H1 (cell line): ENCODE measurements at places on chromosomes 4 and X. TPM values are rescaled to one million over a fixed set of nuclear protein-coding genes. Genes with fewer than 3 reads are reported as not detected.
A peak's percentile ranks its signal among the peaks of the same experiment; 100 is the strongest.

The LDB2 gene
- polyA plus RNA-seq = 72.5 and 140 TPM in 2 replicates

The FAM241A gene
- 0.13 and 0.20 TPM in 2 replicates for polyA plus RNA-seq

The MAGEA9B gene
- 0.06 and 0.35 TPM in 2 replicates for polyA plus RNA-seq

DNA sequence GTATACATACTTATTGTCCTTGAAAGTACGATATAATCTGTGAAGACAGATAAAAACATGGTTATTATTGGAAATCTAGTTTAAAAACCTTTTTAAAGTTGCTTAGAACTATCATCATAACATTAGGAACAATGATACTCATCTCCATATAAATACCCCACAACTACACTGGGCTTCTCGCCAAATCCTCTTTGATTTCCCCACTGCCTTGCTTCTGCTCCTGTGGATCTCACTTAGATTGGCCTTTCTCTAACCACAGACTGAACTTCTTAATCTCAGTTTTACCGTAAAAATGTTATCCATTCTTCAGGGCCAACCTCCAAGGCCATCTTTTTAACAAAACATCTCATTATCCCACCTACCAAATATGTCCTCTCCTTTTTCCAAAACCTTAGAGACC is 77.6 kb downstream of the PRKG2 start:
- no peak for DNase-seq

DNA sequence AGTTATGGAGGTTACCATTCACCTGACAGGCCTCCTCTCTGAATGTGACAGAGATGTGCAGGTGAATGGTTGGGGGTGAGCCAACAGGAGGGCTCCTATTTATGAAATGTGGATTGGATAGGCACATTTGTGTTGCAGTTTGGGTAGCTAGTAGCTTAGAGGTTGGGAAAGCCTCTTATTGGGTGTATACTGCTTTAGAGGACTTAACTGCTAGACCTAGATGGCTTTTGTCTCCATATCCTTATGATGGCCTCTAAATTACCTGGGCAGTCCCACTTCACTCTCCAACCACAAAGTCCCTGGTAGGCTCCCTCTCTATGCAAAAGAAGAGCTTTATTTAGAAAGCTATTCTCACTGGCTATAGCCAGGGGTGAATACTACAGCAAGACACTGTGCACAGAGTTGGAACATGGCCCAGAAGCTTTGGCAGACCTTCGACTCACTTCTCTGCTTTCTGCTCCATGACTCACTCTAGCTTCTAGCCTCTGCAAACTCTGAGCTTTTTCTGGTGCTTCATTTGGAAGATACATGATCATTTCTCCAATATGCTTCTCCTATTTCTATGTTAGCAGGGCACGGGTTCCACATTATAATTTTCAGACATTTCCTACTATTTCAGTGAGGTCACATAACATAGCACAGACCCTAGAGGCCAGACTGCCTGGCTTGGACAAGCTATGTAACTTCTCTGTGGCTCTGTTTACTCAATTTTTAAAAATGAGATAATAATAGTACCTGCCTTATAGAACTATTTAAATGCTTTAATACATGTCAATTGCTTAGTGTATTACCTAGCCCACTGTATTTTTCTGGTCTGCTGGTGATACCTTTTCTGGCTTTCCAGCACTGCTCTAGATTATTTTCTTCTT is 6.0 kb upstream of the VGLL1 start:
- no peak for DNase-seq

GRCh38 chrX:154136627-154137161 is 7.3 kb upstream of the OPN1LW start:
- DNase-seq = peak; percentile 33

DNA sequence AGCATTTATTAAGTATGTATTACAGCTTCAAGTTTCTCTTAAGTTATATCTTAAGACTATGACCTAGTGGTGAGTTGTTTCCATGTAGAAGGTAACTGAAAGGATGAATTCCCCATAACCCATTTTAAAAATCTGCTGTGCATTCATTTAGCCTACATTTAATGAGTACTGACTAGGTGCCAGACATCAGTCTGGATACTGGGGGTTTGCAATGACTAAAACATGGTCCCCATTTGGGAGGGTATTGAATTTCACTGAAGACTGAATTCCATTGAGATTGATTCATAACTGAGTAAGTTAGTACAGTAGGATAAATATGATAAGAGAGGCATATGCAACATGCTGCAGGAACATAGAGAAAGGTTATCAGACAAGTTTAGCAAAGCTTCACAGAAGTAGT is 241.5 kb downstream of the FRAS1 start:
- no peak for DNase-seq

- no peak for DNase-seq
These were observed 49.1 kb downstream of the TMEM165 start for GRCh38 chr4:55444827-55445226.

GRCh38 chr4:7971159-7971631 is 31.5 kb upstream of the AFAP1 start:
- DNase-seq = no peak

- DNase-seq = no peak
These were observed 2.7 kb upstream of the CYSLTR1 start for GRCh38 chrX:78330068-78330467.

DNA sequence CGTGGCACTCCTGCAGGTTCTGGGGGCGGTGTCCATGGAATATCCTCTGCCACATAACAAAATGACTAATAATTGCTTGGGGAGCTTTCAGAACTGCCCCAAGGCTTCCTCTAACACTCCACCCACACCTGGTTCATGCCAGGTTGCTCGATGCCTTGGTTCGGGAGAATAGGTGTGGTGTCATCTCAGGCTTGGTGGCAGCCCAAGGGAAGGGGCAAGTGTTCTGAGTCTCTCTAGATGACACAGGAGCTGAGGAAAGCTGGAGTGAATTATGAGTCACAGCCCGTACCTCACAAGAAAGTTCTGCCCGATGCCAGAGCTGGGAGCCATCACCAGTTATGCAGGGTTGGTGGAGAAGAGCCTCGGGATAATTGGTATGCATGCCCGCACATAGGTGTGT is 14.7 kb downstream of the FTSJ1 start:
- no peak for DNase-seq

DNA sequence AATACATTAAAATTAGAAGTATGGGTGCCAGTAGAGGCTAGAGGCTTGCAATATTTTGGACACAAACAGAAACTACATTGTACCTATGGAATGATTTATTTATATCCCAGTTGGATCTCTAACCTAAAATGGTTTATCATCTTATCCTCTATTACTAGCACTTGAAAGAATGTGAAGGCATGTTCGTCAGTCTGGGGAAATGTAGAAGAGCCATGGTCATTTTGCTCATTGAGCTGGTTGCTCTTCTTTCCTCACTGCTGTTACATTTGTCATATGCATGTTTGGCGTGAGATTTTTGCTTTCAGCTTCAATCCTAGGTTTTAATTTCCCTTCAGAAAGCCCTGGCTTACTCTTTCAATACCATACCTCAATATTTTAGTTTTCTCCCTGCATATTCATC is 82.4 kb upstream of the MYOZ2 start:
- DNase-seq = no peak

DNA sequence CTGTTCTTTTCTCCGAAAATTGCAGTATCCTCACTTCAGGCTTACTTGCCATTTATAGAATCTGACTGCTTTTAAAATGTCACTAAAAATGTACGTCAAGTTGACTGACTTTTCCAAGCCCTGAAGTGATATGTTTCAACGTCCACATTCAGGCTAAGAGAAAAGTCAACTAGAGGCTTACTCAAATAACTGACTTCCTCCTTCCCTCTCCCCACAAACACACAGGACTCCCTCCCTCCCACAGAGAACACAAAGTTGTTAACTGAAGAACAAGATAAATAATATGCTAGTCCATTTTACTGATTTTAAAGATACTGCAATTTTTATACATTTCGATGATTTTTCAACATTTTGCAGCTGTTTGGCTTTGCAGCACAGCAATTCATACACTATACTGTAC is 13.8 kb upstream of the CDKL2 start:
- no peak for DNase-seq
